Activated CD8-positive, alpha-beta memory T cell treated with anti-CD3 and anti-CD28 coated beads for 1 hour (primary cell): ENCODE measurements at places on chromosomes 1 and 21.

GRCh38 chr21:31730712-31731055 is 1.2 kb downstream of the SCAF4 start:
- no peak for DNase-seq

DNA sequence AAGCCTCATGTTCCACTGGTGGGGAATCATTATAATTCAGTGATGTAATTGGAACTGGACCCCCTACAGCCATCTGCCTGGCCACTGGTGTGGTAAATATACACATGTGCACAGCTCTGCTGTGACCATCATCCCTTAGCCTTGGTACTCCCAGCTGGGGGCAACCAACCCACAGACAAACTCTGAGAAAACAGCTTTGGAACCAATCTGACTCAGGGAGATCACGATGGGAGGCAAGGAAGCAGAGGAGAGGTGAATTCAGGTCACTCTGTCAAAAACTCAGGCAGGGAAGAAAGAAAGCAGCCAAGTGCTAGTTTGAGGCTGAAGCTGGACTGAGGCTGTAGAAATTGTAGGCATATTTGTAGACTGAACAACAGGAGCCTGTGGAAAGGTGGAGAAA is 197.8 kb upstream of the GALNT2 start:
- no peak for DNase-seq

DNA sequence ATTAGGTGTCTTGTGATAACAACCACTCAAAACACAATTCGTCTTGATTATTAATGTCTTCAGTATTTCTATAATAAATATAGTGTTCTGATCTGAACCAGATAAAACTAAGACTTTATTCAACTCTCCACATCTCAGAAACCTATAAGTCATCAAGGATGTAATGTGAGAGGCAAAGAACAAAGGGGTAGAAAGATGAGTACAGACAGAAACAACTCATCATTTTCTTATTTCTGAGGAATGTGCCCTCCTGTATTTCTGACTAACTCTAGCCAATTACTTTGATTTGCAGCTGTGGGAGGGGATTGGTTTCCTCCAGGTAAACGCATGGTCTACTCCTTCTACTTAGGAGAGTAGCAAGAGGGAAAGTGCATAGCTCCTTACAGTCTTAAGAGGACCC is 73.7 kb upstream of the ST6GALNAC5 start:
- no peak for DNase-seq

DNA sequence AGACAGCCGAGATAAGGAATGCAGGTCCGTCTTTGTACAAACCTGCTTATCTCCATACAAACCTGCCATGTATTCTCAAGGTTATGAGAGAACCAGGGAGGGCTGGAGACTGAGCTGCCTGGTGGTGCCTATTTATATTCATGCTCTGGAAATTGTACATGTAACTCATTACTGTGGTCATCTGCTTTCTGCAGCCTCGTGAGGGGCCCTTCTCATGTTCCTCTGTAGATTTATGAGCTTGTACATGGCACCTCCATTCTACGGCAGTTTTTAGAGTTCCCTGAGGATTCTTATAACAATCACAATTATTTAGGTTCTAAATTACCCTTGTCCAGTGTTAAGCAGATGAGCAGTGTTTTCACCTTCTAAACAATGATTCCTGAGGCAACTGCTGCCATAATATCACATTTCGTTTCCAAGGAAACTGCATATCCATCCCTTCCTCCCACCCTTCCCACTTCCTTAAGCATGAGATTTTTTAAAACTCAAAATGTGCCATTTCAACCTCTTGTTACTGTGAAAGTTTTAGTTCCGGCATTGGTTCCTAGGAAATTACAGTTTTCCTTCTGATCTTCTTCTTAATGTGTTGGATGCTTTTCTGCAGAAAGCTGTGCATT is 112.1 kb downstream of the ST6GALNAC3 start:
- DNase-seq = no peak

DNA sequence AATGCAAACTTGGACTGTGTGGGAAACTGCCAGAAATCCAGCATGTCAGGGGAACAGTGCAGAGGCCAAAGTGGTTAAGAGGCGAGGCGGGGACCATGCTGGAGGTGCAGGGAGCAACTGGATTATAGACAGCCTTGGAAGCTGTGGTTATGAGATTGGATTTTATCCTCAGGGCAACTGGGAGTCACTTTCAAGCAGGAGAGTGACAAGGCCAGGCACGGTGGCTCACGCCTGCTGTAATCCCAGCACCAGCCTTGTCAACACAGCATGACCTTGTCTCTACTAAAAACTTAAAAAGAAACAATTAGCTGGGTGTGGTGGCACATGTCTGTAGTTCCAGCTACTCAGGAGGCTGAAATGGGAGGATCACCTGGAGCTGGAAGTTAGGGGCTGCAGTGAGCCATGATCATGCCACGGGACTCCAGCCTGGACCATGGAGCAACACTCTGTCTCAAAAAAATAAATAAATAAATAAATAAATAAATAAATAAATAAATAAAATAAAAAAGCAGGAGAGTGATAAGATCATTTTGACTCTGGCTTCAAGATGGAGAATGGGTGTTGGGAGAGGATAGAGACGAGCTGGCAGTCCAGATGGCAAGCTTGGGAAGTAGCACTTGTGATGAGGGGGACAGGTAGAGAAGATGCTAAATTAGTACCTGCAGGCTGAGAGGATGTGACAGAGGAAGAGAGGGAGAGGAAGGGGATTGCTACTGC is 3.5 kb downstream of the HAPLN2 start:
- DNase-seq = no peak

DNA sequence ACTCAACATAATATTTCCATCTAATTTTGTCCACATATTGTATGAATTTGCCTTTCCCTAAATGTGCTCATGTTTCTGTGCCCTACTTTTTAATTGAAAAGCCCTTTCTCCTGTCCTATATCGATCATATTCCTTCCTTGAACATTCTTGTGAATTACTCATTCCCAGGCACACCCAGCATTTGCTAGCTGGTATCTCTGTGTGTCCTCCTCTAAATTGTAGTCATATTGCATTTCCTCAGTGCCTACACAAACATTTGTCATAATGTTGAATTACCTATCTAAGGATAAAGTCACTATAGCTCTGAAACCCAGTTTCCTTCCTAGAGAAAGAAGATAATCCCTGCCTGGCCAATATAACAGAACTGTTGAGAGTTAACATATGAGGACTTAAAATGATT is 39.6 kb upstream of the TBX15 start:
- DNase-seq = no peak

DNA sequence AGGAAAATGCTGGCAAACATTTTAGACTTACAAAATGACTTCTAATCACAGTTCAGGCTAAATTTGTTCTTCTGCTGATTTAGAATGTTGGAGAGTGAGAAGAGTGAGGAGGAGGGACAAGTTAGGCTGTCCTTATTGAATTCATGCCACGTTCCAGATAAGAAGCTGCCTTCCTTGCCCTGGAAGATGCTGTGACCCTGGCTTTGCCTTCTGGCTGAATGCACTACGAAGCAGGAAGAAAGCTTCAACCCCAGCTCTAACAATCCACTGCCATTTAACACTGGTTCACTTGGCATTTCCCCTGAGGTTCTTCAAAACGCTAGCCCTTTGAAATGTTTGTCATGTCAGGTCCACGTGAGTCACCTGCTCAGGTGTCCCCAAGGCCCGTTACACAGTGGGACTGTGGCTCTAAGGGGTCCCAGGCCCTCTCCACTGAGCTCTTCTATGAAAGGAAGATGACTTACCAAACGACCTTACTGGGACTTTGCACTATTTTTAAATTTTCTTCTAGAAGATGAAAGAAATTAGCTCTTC is 30.0 kb upstream of the LRRC8C start:
- no peak for DNase-seq

DNA sequence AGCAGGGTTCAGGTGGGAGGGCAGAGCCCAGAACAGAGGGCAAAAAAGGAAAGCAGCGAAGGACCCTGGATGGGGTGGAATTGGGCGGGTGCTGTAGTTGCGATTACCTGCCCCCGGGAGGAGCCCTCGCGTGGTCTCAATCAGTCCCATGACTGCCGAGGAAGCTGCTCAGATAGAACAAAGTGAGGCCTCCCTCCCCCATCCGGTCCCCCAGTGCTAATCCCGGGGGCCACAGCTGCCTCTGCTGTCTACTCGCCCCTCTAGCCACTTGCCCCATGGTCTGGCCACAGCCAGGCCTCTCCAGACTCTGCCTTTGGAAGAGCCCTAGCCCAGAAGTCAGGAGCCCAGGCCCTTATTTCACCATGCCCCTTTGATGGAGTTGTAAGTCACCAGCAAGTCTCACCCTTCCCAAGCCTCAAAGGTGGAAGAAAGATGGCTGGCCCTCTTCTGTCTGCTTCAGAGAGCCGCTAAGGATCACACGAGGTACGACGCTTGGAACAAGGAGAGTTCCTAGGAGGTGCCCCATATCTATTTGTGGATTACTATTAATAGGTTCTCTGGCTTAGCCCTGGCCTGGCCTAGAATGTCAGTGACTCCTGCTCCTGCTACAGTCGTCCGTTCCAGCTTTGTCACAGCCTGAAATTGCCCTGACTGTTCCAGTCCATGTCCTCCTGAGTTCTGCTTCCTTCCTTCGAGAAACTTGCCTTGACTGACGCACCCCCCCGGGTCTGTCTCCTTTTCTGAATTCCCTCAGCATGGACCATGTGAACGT is 16.4 kb downstream of the ECHDC2 start:
- no peak for DNase-seq
